ENCODE measurements at places on chromosomes 11 and 22. TPM values are rescaled to one million over a fixed set of nuclear protein-coding genes. Genes with fewer than 3 reads are reported as not detected.

The RIMBP3C gene
- total RNA-seq, result 0.12 TPM

The SAA4 gene
- not detected for total RNA-seq

The MAPK8IP2 gene
- 4.6 TPM for total RNA-seq

The SHANK3 gene
- 0.85 TPM for total RNA-seq

The SLC5A12 gene
- 0.16 TPM for total RNA-seq

The PRR5L gene
- 26.0 TPM for total RNA-seq

The ABCG4 gene
- 0.12 TPM for total RNA-seq

The NCAM1 gene
- total RNA-seq, result 4.2 TPM

The APOA4 gene
- not detected for total RNA-seq

The UNC93B1 gene
- total RNA-seq, result 40.9 TPM

The CCDC73 gene
- total RNA-seq, result not detected

The IGLL1 gene
- not detected for total RNA-seq

The USP2 gene
- 0.32 TPM for total RNA-seq

The SYT13 gene
- total RNA-seq, result not detected

The TRIM49D2 gene
- not detected for total RNA-seq

The A4GALT gene
- total RNA-seq, result 7.5 TPM

The OR52K1 gene
- not detected for total RNA-seq

The HPS4 gene
- total RNA-seq, result 34.4 TPM

The KCNJ1 gene
- not detected for total RNA-seq

The AKIP1 gene
- 79.3 TPM for total RNA-seq

The C11orf97 gene
- total RNA-seq, result not detected

The TCN2 gene
- 21.4 TPM for total RNA-seq

The APLNR gene
- not detected for total RNA-seq

The C22orf23 gene
- 0.65 TPM for total RNA-seq

The DRD2 gene
- not detected for total RNA-seq

The ST14 gene
- total RNA-seq, result 0.49 TPM

The CYTH4 gene
- total RNA-seq, result not detected

The NFAM1 gene
- 0.12 TPM for total RNA-seq

The OR56A4 gene
- total RNA-seq, result not detected

The TMEM191C gene
- total RNA-seq, result 0.65 TPM

The KCNQ1 gene
- total RNA-seq, result not detected

The FJX1 gene
- 19.6 TPM for total RNA-seq

The CRACR2B gene
- 0.32 TPM for total RNA-seq

The ART1 gene
- not detected for total RNA-seq

The OR9G4 gene
- not detected for total RNA-seq

The ANO3 gene
- 0.24 TPM for total RNA-seq

The SNX32 gene
- total RNA-seq, result 0.97 TPM

The ACTN3 gene
- not detected for total RNA-seq

The FAM227A gene
- total RNA-seq, result 1.9 TPM

The DENND6B gene
- 4.9 TPM for total RNA-seq

The IGSF22 gene
- total RNA-seq, result not detected

The RIN1 gene
- 32.9 TPM for total RNA-seq

The GPHA2 gene
- not detected for total RNA-seq

The OR51B2 gene
- total RNA-seq, result not detected

The OVOL1 gene
- total RNA-seq, result not detected

The RAB36 gene
- 10.8 TPM for total RNA-seq

The SCUBE2 gene
- 3.6 TPM for total RNA-seq

The CAPRIN1 gene
- total RNA-seq, result 210 TPM

The SLC15A3 gene
- 27.3 TPM for total RNA-seq

The PATE4 gene
- not detected for total RNA-seq

Data from hair follicle dermal papilla cell (primary cell).